ENCODE measurements at places on chromosomes 1 and 21.

GRCh38 chr21:28641731-28642130, 350.9 kb downstream of the LTN1 start:
- DNase-seq, result no peak

DNA sequence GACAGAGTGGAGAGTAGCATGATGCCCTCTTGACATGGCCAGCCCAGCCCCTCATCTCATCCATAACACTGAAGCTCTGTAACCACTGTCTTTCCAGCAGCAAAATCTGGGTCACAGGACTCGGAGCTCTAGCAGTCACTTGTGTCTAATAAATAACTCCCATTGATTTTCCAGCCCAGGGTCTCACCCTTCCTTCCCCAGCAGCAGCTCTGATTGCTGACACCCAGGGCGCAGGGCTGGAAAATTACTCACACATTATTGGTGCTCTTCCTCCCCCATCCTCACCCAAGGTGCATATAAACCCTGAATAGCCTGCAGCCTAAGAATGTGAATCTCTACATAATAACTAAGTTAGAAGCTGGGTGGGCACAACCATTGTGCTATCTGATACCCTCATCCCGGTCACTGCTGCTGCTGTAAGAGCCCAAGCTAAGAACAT, 21.1 kb upstream of the OR10J5 start:
- no peak for DNase-seq

DNA sequence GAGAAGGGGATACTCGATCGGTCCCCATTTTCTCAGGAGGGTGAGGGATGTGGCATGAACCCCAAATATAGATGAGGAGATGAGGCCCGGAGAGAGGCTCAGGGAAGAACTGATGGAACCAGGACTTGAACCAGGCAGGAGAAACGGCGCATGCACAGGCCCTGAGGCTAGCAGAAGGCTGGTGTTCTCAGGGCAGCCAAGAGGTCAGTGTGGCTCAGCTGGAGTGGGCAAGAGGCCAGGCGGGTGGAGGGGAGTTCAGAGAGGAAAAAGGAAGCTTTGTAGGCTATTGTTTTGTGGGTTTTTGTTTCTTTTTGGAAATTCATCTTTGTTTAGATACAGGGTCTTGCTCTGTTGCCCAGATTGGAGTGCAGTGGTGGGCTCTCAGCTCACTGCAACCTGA, 122.0 kb downstream of the LACTBL1 start:
- DNase-seq, result no peak

- DNase-seq, result no peak
Measured at GRCh38 chr1:65948609-65949229, 156.0 kb downstream of the PDE4B start.

GRCh38 chr1:29017975-29018712, 103.8 kb downstream of the EPB41 start:
- no peak for DNase-seq

DNA sequence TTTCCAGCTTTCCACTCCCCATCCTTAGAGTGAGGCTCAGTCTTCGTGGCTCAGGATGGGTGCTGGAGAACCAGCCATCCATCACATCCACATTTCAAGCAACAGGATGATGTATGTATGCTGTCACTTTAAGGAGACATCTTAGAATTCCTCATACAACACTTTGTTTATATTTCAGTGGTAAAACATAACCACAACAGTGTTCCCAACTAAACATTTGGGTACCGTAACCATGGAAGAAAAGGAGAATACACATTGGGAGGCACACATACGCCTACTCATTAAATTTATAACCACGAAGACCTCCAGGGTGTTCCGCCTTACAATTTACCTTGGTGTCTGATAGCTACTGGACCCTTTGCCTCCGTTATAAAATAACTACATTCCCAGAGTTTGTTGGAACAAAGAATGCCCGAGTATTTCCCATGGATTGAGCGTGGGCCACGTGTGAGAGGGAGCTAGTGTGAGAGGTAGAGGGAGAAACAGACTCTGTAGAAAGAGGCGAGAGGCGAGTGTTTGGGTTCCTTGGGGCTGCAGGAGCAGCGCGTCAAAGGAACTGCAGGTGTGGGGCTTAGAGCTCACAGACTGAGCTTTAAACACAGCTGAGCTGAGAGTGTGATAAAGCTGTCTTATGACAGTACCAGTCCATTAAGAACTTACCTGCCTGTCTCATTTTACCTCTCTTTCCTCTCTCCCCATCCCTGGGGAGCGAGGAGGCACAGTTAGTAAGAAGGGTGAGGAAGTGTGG, 111.5 kb upstream of the USP24 start:
- no peak for DNase-seq

DNA sequence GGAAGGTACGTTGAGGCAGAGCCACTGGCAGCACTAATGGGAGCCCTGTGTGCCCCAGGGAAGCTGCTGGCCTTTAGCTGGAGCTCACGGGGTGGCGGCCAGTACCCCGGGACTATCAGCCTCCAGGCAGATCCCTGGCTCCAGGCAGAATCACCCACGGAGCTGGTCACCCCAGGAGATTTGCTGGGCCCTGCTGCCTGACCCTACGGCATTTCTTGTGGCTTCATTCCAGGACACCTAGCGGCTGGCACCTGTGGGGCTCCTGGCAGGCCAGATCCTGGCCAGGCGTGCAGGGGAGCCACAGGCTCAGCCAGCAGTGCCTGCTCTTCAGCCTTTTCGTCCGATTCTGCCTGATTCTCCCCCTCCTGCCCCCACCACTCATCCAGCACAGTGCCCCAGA, 7.1 kb downstream of the PADI1 start:
- DNase-seq, result no peak

- DNase-seq, result no peak
Measured at GRCh38 chr1:85328713-85329397, 52.4 kb upstream of the BCL10 start.

All from T-helper 9 cell (primary cell).